ENCODE measurements at places on chromosomes 3 and 15.
A peak's percentile ranks its signal among the peaks of the same experiment; 100 is the strongest.

- DNase-seq, result no peak
These were observed 202.5 kb downstream of the TLE3 start for GRCh38 chr15:69895202-69895601.

DNA sequence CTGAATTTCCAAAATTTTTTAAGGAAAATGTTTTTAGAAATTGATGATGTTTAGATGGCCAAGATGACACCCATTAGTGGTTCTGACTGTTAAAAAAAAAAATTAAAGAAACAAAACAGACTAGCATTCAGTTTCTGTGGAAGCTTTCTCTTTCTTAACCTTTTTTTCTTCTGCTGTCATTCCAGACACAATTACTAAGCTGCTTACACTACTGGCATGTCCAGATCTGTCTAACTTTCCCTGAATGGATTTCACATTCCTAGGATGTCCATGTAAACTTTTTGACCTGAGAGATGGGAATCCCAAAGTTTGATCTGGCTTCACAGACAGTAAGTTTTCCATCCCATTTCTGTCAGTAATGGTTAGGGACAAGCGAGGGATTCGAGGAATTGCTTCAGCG is 10.3 kb upstream of the MTMR10 start:
- DNase-seq, result no peak

GRCh38 chr15:85879334-85880163 is 84.8 kb upstream of the KLHL25 start:
- DNase-seq, result no peak

DNA sequence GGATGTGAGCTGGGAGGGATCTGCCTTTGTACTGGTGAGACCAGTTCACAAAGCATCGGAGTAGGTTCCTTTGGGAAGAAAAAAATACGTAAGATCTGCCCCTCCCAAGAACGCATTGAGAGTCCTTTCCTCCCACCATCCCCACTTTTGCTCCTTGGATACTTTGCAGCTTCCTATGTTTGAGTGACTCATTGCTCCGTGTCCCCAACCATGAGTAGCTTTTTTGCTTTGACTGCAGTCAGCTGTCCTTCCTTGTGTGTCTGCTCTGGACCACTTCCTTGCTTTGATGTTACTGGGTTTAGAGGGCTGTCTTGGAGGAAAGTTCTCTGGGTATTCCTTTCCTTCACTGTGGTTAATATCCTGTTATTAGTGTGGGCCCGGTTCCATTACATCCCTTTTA is 43.2 kb upstream of the PTPN23 start:
- no peak for DNase-seq

DNA sequence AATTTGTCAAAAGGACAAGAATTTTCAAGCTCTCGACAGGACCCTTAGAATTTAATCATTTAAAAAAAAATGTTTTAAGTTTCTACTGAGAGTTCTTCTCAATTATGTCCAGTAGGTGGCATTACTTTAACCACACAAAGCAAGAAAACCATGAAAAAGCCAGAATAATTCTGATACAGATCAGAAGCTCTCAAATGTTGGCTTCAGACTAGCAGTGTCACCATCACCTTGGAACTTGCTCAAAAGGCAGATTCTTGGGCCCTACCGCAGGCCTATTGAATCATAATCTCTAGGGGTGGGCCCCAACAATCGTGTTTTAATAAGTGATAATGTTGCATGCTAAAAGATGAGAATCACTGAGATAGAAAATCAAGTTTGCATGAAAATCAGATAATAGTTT is 99.5 kb upstream of the KCNMB2 start:
- DNase-seq, result peak; percentile 44

DNA sequence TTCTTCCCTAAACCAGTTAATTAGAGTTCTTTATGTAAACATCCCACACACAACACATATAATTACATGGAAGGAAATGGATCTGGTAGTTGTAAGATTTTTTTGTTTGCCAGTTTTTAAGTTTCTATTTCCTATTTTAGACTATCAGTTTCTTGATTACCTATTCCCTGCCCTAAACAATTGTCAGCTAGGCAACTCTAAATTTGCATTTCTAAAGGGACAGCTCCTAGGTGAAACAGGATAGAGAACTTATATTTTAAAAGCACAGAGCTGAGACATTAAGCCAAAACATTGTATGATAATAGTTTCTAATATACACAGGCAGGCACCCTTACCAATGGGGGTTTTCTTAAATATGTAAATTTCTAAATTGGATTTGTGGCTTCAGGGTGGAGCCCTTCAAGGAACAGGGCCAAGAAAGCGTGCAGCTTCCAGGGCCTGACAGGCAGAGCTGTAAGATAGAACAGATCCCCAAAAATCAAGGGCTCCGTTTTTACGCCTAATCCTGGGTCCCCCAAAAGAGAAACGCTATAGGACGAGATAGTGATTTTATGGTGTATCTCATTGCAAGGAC is 8.9 kb downstream of the LEKR1 start:
- no peak for DNase-seq

DNA sequence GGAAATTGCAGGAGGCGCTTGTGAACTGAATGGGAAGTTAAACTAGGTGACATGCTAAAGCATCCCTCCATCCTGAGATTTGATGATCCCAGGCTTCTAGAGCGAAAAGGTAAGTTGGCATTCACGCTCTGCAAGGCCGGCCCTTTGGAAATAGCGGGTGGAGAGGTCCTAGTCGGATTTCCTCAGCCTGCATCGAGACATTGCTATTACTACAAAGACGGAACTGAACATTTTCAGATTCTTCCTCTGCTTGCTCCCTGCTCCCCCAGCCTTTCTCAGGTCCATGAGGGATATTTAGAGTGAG is 77.7 kb downstream of the DGKG start:
- DNase-seq, result no peak

DNA sequence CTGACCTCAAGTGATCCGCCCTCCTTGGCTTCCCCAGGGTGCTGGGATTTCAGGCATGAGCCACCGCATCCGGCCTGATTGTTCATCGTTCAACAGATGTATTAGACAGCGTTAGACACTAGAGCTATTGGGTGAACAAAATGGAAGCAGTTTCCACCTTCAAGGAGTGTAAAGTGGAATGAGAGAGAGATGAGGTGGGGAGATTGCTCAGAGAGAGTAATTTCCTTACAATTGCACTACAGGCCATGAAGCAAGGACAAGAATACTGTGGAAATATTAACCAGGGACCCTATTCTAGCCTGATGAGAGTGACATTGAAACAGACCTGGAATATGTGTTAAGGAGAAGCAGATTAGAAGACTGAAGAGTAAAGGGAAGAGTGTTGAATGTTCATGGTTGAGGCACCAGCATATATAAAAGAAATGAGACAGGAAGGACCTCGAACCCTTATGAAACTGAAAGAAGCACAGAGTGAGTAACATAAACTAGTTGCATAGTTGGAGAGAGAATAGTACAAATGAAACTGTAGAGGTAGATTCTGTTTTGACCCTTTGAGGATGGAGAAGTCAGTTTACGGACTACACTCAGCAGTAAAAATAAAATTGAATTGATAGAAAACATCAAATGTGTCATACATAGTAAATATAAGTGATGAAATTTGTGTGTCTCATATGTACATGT is 7.2 kb downstream of the RTF1 start:
- no peak for DNase-seq

DNA sequence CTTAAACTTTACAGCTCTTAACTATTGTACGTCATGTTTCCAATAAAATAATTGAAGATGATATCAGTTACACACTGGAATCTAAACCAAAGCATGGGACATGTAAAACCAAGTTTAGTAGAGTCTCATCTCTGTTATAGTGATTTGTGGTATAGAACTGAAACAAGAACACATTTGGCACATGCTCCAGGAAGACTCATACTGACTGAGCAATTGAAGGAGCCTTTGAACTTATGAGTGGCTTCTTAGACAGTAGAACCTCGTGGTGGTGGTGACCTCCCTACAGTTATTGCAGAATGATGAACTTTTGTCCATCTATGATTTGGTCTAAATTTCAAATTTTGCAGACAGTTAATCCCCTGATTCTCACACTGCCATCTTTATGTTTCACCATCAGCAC is 729.7 kb downstream of the ROBO1 start:
- DNase-seq, result no peak

- DNase-seq, result no peak
These were observed 499 bp downstream of the ALDH1A2 start for GRCh38 chr15:58064980-58065444.

DNA sequence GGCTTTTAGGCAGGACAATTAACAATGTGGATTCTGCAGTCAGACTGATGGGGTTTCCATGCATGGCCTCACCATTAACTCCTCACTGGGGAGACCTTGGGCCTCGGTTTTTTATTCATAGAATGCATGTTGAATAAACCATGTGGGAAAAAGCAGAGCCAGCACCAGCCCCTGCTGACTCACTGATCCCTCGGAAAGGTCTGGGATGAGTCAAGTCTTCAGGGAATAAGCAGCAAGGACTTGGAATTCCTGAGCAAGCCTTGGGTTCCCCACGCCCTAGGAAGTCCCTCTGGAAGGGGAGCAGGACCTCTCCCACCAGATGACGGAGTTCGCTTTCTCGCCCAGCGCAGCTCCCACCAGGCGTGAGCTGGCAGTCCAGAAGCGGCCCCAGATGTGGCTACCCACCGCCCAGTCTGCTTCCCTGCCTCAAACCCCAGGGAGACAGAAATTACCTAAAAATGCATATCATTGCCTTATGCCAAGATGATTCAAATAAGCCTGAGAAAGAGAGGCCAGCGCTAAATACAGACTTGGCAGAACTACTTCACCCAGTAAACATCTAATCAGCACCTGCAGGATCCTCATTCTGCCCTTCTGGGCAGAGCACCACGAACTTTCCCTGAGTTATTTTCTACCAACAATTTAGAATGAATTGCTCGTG is 45.4 kb downstream of the BTD start:
- DNase-seq, result peak; percentile 87

DNA sequence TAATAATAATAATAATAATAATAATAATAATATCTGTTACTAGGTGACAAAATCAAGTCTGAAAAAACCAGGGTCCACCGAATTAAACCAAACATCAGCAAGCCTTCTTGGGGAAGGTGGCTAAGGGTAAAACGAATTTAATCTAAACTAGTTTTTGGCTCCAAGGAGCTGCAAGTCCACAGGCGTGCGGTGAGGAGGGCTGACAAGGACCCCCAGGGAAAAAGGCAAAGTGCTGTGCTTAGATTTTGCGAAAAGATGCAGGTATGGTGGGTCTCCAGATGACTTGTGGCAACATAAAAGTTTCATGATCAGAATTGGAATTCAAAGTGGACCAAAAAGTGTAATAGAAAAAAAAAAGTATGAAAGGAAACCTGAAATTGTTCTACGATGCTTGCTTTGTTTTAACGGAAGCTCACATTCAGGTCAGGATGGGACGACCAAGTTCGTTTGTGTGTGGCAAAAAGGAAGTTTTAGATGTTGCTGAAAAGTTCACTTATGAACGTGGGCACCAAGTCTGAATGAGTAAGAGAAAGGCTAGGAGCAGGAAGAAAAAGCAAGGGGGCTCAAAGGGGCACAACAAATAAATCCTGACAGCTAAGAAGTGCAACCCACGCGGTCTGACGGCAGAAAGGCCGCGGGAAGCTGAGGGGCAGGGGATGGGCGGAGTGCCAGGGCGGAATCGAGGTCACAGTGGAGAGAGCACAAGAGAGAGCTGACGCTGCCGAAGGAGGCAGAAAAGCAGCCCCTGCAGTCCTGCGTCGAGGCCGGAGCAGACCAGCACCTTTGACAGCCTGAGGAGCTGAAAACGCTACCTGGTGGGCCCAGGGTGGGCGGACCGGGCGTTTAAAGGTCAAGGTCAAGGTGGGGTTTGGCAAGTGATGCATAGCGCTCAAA is 1.1 kb downstream of the WDR82 start:
- peak; percentile 50 for DNase-seq

- no peak for DNase-seq
These were observed 21.3 kb downstream of the KIF9 start for GRCh38 chr3:47261301-47261700.

GRCh38 chr3:195162033-195162669 is 108.8 kb downstream of the XXYLT1 start:
- DNase-seq, result no peak

GRCh38 chr3:187019542-187020072 is 89.3 kb downstream of the ST6GAL1 start:
- no peak for DNase-seq

- no peak for DNase-seq
These were observed 80.8 kb upstream of the IL12A start for GRCh38 chr3:159907828-159908227.

GRCh38 chr3:134326760-134327593 is 47.3 kb downstream of the AMOTL2 start:
- peak; percentile 99 for DNase-seq

- no peak for DNase-seq
These were observed 474 bp downstream of the PRR23B start for GRCh38 chr3:139020036-139020867.

GRCh38 chr3:9897408-9898372 is 5.0 kb upstream of the IL17RE start:
- DNase-seq, result peak; percentile 91

- DNase-seq, result peak; percentile 31
These were observed 2.0 kb downstream of the DCUN1D1 start for GRCh38 chr3:182978387-182978786.

DNA sequence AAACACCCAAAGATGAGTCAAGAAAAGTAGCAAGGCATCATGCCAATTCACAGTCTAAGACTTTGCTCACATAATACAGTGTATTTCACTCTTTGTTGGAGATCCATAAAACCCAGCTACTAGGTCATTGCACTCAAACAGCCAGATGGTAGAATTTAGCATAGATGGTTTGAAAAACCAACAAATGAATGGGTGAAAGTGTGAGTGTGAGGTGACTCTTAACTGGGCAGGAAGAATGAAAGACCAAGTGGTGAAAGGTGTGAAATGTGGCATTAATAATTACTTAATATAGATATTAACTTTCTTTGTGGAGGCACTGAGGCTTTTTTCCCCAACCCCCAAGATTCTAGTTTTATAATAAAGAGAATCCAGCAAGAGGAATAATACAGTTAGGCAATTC is 159.5 kb downstream of the SQOR start:
- no peak for DNase-seq

DNA sequence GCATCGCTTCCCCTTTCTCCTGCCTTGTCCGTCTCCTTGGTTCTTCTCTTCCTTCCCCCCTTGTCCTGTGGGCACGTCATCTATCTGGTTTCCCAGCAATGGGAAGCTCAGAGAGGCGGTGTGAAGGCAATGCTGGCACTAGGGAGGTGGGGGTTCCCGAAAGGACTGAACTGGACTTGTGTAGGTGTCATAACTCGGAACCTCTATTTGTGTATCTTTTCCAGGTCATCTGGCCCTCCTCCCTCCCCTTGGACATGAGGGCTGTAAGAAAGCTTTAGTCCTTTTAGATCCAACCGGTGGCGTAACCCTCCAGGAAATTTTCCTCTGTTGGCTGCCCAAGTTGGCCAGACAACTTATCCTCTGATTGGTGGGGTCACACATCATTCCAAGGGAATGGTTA is 231.5 kb upstream of the TLE3 start:
- no peak for DNase-seq

GRCh38 chr3:172799246-172799645 is 48.7 kb downstream of the ECT2 start:
- no peak for DNase-seq

GRCh38 chr3:160686955-160687535 is 10.1 kb downstream of the ARL14 start:
- DNase-seq, result peak; percentile 25

GRCh38 chr15:70560617-70561328 is 202.6 kb downstream of the UACA start:
- DNase-seq, result no peak

Data from kidney glomerular epithelial cell (primary cell).